ENCODE measurements at places on chromosomes 4 and X.

DNA sequence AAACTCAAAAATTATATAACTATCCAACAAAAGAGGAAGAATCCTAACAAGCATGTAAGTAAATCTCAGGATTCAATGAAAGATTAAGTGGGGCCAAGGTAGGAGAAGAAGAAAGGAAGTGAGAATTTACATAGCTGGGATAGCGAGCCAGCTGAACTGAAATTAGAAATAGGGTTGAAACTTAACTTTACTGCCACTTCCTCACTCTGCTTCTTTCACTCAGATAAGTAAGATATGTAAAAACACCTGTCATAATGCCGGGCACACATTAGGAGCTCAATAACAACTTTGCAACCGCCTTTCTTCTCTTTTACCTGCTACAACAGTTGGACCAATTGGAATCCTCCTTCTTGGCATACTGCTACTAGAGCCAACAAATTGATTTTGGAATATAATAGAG lies 129.4 kb downstream of the CNKSR2 start:
- DNase-seq = no peak

- peak; percentile 32 for DNase-seq
Measured at GRCh38 chrX:51641421-51642021, 22.8 kb upstream of the CENPVL3 start.

DNA sequence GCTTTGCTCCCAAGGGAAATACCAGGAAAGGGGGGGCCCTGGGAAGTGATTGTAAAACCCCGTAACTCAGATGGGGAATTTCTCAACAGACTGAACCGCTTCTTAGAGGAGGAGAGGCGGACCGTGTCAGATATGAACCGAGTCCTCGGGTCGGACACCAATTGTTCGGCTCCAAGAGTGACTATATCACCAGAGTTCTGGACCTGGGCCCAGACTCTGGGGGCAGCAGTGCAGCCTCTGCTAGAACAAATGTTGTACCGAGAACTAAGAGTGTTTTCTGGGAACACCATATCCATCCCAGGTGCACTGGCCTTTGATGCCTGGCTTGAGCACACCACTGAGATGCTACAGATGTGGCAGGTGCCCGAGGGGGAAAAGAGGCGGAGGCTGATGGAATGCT lies 1.0 kb downstream of the PNMA3 start:
- no peak for DNase-seq

GRCh38 chr4:15294202-15294601 lies 133.6 kb upstream of the C1QTNF7 start:
- no peak for DNase-seq

- DNase-seq = no peak
Measured at GRCh38 chr4:4858527-4859324, 739 bp upstream of the MSX1 start.

GRCh38 chr4:22672519-22672918 lies 20.2 kb upstream of the GBA3 start:
- DNase-seq = no peak

DNA sequence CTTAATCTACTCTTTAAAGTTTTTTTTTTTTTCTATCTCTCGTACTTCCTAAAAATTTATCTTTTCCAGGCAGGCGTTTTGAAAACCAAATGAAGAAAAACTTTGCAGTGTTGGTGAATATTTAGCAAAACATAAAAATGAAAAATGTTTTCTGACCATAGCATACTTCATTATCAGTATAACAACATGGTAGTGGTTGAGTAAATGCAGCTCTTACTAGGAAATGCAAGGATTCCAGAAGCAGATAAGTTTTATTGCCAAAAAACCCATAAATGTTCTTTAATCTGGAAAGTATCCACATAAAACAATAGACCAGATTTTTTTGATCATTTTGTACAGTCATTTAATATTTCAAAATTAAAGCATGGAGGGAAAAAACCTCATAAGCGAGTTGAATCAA lies 136.9 kb upstream of the GUCY1A1 start:
- no peak for DNase-seq

- no peak for DNase-seq
Measured at GRCh38 chr4:76923619-76924357, 25.8 kb upstream of the SEPTIN11 start.

DNA sequence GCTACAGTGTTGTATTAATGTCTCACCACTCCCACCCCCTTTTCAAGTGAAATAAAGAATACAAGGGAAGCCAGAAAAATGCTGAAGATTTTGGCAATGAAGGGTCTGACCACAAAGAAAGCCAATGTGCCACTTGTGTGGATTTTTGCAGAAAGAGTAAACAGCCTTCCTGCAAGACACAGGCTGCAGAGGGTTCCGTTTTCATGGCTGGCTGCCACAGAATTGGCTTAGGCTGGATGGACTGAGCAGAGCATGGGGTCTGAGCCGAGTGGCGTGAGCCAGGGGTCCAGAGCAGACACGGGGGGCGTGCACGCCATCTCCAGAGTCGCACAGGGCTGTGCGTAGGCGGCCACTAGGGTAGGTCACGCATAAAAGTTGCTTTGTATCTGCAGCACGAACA lies 69.2 kb downstream of the MTNR1A start:
- peak; percentile 35 for DNase-seq

DNA sequence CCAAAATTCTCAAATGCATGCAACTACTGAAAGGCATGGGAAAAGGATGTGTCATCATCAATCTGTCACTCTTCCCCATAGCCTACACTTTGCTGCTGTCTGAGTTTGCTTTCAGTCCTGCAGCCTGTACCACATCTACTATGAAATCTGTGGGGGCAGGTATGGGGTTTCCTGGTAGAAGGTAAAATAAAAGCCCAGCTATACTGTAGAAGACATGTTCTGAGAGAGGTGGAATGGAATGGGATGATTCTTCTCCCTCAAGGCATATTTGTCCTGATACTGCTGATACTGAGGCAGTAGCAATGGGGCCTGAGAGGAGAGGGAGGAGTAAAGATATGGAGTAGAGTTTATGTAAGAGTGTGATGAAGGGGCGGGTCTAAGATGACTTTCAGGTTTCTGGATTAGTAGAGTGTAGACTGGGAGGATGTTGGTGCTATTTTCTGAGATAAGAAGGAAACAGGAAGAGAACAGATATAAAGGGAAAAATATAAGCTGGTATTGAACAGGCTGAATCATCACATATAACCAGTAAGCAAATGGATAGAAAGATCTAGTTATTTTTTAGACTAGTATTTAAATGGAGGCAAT lies 38.7 kb upstream of the GYPA start:
- no peak for DNase-seq

DNA sequence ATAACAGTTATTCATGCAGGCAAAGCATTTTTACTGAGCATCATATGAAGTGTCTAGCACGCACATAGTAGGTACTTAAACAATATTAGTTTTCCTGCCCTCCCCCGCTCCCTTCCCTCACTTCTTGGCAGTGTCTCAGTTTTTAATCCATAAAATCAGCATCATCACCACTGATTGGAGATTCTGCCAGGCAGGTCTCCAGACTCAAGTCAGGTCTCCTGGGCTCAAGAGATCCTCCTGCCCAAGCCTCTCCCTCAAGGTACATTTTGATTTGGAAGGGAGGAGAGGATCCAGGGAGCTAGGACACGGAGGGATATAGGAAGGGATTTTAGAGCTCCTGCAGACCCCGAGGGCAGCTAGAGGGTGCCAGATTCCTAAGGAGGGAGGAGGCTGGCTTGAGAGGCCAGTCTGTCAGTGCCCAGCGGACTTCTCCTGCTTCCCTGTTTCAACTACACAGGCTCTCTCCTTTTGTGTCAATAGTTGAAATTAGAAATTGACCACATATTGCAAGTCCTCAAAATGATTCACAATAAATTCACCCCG lies 4.4 kb upstream of the FAT1 start:
- peak; percentile 26 for DNase-seq

- no peak for DNase-seq
Measured at GRCh38 chr4:1009542-1010394, 1.7 kb upstream of the FGFRL1 start.

DNA sequence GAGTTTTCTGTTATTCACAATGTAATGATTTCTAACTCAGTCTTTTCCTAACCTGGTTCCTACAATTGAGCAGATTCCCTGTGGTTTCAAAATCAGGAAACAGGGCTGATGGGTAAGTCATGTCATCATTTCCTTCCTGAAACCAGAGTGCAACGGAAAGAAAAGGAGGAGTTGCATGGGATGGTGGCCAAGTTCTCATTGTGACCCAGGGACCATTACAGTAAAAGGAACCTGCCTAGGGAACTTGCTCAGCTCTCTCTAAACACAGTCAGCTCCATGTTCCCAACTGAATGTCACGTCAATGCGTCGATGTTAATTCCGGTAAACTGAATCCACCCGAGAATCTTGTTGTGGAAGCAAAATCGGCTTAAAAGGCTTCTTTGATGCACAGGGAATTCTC lies 51.2 kb downstream of the LGI2 start:
- no peak for DNase-seq

DNA sequence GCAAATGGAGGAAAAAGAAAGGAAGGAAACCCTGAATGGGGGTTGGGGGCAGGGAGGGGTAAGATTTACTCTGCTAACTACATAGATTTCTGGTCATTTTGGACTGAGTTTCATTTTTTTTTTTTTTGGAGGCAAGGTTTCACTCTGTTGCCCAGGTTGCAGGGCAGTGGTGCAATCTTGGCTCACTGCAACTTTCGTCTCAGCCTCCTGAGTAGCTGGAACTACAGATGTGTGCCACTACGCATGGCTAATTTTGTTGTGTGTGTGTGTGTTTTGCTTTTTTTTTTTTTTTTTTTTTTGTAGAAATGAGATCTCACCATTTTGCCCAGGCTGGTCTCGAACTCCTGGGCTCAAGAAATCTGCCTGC lies 223.5 kb downstream of the APBB2 start:
- no peak for DNase-seq

- no peak for DNase-seq
Measured at GRCh38 chr4:118018381-118019145, 15.7 kb upstream of the NDST3 start.

- no peak for DNase-seq
Measured at GRCh38 chrX:7570432-7571029, 272.4 kb upstream of the VCX start.

DNA sequence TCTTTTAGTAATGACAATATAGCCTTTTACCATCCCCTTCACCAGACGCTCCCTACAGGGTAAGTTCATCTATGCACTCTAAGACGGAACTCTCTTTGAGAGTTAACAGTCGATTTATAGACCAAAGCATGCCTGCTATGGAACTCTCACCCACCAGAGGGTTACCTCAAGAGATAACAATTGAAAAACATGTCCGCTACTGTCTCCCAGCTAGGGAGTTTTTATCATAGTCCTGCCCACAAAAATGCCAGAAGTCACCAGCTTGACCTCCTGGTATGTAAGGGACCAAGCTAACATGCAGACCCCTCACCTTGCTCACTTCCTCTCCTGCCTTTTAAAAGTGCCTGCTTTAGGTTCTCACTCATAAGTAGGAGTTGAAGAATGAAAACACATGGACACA lies 16.7 kb upstream of the YTHDC1 start:
- no peak for DNase-seq

DNA sequence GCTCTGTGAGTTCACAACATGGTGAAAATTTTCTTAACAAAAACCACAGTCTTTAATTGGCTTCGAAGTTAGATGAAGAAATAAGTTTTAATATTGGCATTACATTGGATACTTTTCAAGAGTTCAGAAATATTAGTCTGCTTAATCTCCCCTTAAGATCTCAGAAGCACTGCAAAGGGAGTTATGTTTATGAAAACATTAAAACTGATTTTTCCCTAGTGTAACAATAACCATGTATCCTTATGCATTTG lies 1.5 kb downstream of the SETD7 start:
- DNase-seq = no peak

DNA sequence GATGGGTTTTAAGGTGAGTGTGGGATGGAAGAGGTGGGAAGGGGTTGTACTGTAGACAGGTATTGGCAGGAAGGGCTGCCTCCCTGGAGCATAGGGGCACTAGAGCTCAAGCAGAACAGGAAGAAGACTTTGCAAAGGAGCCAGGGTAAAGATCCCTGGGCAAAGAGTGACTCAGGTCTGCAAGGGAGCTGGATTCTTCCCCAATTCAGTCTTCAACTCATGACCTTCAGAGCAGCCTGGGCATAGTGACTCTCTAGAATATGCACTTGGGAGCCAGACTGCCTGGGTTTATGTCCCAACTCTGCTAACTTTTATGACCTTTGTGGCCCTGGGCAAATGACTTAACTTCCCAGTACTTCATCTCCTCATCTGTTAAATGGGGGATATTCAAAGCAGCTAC lies 4.0 kb downstream of the LONRF3 start:
- DNase-seq = no peak

GRCh38 chrX:85244450-85245211 lies 840 bp downstream of the ZNF711 start:
- DNase-seq = peak; percentile 38

- no peak for DNase-seq
Measured at GRCh38 chrX:123993326-123993725, 31.8 kb downstream of the STAG2 start.

- no peak for DNase-seq
Measured at GRCh38 chr4:84800256-84800655, 166.2 kb downstream of the WDFY3 start.

DNA sequence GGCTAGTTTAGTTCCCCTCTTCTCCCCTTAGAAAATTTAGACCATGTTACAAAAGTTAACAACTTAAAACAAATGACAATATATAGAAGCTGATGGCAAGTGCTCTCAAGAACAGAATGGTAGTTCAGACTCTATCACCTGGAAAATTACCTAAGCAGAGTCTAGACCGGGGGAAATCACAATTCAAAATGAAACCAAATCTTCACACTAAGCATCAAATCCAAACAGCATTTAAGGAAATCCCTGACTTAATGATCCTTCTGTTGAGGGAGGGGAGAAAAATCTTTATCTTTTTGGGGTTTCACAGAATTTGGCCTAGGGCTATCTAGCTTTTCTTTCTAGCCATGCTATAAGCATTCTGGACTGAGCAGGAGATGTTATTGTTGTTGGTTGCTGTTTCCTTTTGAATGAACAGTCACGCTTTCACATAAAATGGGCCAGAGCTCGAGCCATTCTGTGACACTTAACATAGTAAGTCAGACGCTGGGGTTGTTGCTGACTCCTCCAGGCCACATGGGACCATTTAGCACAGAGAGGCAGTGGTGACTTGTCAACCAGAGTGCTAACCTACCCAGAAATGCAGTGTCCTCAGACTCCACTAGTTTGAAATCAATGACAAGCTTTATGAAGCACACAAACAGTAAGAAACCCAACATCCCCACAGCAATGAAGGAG lies 16.0 kb upstream of the LSM6 start:
- DNase-seq = no peak

GRCh38 chrX:150690126-150690525 lies 3.1 kb upstream of the MTMR1 start:
- no peak for DNase-seq

GRCh38 chr4:20868108-20868507 lies 167.8 kb downstream of the PACRGL start:
- no peak for DNase-seq

DNA sequence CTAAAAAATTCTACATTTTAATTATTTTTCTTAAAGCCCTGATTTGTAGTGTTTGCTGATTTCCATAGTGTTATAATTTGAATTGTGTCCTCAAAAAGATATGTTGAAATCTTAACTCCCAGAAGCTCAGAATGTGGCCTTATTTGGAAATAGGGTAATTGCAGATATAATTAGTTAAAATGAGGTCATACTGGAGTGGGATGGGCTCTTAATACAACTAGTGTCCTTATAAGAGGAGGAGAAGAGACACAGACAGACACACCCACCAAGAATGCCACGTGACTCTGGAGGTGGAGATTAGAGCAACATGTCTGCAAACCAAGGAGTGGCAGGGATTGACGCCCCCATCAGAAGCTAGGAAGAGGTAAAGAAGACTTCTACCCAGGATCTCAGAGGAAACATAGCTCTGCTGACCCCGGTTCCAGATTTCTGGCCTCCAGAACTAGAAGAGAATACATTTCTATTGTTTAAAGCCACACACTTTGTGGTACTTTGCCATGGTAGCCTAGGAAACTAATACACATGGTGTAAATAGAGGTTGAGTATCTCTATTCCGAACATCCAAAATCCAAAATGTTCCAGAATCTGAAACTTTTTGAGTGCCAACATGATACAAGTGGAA lies 70.5 kb upstream of the IRF2 start:
- DNase-seq = no peak

Data from left kidney (tissue), 8 donors.